Activated CD8-positive, alpha-beta memory T cell treated with anti-CD3 and anti-CD28 coated beads for 1 hour (primary cell): ENCODE measurements at places on chromosomes 3 and 15.

- no peak for DNase-seq
Measured at GRCh38 chr15:79849789-79850188, 47.0 kb downstream of the MTHFS start.

- DNase-seq: no peak
Measured at GRCh38 chr3:194305356-194306108, 45.6 kb downstream of the CPN2 start.

- DNase-seq: no peak
Measured at GRCh38 chr3:100992231-100993012, 799 bp downstream of the ABI3BP start.

GRCh38 chr3:34276342-34276741 lies 477.9 kb downstream of the PDCD6IP start:
- no peak for DNase-seq

DNA sequence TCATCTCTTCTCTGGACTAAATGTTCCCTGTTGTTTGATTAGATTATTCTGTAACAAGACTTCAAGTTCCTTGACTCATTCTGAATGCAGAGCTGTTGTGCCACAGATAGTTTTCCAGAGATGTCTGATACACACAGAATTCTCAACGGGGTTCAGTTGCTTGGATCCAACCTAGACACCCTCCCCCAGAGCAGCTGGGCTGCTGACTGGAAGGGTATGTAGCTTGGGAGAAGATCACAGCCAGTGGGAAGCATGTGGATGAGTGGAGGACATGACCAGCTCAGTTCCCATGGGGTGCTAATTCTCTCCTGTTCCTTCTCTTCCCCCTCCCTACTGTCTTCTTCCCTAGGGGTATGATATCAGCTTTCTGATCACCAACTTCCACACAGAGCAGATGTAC lies 6.6 kb upstream of the TTLL3 start:
- no peak for DNase-seq

DNA sequence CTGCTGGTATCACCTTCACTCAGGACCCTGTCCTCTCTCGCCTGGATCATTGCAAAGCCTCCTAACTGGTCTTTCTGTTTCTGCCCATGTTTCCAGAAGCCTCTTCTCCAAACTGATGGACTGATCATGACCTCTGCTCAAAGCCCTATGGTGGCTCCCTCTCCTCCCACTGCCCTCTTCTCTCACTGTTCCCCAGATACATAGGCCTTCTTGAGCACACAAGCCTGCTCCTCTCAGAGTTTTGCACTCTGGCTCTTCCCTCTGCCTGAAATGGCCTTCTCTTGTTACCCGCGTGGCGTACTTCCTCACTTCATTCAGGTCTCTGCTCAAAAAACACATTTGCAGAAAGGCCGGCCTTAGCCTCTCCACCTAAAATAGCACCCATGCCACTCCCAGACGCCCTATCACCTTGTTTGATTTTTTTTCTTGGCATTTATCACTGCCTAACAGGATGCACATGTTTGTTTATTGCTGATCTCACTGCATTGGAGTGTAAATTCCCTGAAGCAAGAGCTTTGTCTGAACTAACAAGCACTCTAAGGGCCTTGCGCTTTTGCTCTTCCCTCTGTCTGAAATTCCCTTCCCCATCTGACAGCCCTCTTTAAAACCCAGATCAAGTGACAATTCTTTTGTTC lies 1.4 kb upstream of the ETFA start:
- no peak for DNase-seq

GRCh38 chr3:17089314-17089700 lies 204.6 kb downstream of the PLCL2 start:
- DNase-seq: no peak

GRCh38 chr15:68364028-68364659 lies 67.8 kb downstream of the ITGA11 start:
- no peak for DNase-seq

GRCh38 chr3:148500881-148501280 lies 196.8 kb upstream of the AGTR1 start:
- no peak for DNase-seq

GRCh38 chr3:125107861-125108567 lies 52.2 kb upstream of the HEG1 start:
- DNase-seq: no peak

DNA sequence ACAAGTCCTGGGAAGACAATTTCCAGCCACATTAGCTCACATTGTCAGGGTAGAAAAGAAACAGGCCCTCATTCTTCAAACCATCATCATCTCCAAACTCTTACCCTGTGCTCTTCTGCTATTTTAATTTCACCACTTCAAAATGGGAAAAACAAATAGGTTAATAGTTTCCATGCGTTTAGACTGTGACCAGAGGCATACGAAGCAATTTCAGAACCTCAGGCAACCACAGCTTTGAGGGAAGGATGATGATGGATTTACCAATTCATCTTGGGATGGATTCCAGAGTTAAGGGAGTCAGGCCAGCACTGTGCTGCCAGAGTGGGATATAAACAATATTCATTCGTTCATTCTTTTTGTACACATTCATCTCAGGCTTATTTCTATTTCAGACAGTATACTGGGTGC lies 307.8 kb upstream of the TPRG1 start:
- DNase-seq: no peak

DNA sequence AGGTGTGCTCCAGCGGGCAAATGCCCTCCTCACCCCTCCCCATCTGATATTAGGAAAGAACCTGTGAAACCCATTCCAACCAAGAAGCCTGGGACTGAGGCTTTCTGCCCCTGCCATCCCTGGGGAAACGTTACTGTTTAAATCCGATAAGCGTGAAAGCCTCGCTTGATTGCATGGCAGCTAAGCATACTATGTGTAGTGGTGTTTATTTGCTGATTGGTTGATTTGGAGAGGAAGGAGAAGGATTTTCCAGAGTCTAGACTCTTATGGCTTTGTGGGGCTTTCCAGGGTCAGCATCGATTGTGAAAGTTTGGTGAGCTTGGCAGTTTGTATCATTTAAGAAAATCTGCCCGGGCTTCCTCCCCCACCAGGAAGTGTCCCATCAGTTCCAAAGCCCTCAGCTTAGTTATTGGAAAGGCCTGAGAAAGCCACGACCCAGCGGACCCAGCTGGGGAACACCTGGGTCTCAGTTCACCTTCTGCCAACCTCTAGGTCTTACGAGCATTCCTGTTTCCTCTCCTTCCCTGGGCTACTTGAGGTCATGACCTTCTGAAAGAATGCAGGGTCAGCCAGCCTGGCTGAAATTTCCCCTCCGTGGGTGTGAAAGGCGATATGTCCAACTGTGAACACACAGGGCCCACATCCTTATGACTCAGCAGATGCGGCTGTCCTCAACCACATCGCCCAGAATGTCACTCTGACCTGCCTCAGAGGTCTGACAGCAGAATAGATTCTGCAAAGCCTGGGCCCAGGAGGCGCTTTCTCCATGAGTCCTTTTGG lies 62.8 kb upstream of the HERC1 start:
- no peak for DNase-seq

DNA sequence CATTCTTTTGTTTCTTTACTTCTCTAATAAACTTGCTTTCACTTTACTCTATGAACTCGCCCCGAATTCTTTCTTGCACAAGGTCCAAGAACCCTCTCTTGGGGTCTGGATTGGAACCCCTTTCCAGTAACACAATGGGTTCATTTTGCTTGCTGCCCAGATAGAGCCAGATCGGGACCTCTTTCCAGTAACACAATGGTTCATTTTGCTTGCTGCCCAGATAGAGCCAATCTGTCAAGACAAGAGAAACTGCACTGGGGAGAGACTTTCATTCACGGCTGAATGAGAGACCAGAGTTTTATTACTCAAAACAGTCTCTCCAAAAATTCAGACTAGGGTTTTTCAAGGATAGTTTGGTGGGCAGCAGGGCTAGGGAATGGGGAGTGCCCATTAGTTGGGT lies 25.4 kb downstream of the METTL6 start:
- DNase-seq: no peak

DNA sequence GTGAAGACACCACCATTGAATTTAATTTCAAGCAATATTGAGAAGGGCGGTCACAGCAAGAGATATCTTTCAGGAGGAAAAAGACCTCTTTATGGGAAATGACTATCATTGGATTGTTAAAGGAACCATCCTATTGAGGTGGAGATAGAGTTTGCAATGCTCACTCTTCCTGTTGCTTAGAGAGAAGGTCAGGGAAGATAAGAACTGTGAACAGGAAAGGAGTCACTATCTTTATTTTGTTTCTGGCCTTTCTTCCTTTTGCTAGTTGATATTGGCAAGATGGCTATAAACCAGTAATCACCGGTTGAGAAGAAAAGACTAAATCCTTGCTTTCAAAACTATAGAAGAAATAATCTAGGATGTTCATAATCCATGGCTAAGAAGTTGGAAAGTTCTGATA lies 112.1 kb upstream of the TMEM108 start:
- no peak for DNase-seq

GRCh38 chr3:133503409-133503808 lies 70.1 kb upstream of the CDV3 start:
- no peak for DNase-seq

DNA sequence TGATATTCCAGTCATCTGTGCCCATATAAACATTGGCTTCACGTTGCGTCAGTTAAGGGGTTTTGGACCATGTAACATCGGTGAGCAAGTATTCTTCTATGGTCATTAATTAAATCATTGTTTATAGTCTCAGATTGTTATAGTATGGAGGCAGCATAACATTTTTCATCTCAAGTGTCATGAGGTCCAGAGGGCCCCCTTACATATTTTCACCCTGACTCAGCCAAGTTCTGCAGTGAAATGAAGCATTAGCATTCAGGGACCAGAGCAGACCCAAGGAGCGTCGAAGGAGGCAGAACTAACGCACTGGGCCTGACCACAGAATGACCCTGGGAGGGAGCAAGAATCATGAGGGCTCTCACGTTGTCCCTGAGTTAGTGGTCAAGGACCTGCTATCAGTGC lies 171.5 kb downstream of the LRTM1 start:
- no peak for DNase-seq

GRCh38 chr3:4994144-4994730 lies 15.0 kb downstream of the BHLHE40 start:
- DNase-seq: no peak

GRCh38 chr3:189637750-189638149 lies 6.6 kb downstream of the TP63 start:
- no peak for DNase-seq

- no peak for DNase-seq
Measured at GRCh38 chr15:78382114-78382880, 42.1 kb downstream of the CRABP1 start.

DNA sequence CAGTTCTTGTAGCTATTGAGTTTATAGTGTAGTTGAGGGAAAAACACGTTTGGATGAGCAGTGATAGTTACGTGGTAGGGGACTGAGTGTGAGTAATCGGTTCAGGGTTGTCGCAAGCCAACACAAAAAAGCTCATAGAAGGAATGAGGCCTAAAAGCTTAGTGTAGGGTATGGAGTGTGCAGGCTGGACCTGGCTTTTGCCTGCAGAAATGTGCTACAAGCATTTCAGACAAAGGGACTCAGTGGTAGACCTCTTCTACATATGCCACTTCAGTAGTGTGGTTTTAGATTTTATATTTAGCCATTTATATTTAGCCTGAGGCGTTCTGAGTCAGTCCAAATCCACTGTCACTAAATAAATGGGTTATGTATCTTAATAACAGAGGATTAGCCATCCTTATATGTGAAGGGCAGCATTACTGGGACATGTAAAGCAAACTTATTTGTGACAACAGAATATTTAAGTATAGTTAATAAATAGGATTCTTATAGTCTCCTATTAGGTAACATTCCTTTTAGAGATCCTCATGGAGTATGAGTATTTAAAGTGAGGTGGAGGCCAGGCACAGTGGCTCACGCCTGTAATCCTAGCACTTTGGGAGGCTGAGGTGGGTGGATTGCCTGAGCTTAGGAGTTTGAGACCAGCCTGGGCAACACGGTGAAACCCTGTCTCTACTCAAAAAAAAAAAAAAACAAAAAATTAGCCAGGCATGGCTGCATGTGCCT lies 21.8 kb downstream of the ATP2C1 start:
- no peak for DNase-seq

DNA sequence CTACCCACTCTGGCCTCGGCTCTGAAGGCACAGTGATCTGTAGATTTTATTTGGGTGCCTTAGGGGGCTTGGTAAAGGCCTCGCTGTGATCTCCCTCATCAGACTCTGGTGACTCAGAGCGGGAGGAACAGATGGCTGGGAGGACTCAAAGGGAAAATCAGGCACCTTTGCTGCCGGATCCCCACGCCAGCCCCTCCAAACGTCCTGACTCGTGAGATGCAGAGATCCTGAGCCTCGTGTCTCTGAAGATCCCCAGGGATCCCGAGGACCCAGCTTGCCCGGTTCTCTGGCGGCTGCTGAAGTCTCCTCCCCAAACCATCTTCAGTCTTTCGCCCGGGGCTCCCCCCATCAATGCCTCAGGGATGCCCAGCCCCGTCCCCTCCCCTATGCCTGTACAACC lies 32.8 kb downstream of the MUC20 start:
- no peak for DNase-seq

DNA sequence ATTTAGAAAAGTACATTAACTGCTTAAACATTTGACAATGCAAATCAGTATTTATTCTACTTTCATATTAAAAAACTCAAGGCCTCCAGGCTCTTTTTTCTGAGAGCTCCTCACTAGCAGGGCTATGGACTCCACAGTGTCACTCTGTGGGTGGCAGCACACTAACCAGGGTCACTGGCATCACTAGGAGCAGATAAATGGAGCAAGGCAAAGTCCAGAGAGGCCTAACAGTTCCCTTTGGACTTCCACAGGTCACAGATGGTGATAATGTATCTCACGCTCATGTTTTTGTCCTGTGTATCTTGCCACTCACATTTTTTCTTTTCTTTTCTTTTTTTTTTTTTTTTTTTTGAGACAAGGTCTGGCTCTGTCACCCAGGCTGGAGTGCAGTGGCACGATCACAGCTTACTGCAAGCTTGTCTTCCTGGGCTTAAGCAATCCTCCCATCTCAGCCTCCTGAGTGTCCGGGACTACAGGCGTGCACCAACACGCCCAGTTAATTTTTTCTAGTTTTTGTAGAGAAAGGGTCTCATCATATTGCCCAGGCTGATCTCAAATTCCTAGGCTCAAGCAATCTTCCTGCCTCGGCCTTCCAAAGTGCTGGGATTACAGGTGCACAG lies 7.8 kb downstream of the SPG21 start:
- no peak for DNase-seq

DNA sequence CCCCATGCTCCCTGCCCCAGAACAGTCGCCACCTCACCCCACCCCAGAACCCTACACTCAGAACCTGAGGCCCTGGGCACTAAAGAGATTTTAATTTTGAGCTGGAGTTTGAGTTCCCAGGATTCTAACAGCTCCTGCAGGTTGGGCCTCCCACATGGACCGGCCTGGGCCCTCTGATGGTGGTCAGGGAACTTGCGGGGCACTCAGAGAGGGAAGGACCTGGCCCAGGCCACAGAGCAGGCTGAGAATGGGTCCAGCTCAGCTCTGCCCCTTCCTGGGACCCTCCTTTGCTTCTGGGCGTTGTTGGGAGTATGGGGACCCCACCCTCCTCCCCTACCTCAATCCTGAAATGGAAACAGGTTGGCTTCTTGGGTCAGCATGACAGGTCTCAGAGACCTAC lies 1.1 kb upstream of the SEMA3G start:
- DNase-seq: no peak

DNA sequence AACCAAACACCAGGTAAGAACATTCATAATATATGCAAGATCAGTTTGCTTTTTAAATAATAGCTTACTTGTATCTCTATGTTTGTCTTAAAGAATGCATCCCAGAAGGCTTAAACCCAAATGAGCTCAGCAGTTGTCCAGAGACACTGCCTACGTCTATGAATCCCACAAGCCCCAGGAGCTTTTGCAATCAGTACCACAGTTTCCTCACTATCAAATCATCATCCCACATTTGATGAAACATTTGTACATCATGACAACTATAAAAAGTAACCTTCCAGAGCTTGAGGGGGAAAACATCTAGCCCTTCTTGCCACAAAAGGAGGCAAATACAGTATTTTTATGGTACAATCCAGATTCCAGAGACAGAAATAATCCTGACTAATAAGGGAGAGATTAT lies 63.7 kb downstream of the ATP8B4 start:
- DNase-seq: no peak
